DND-41 (cell line): ENCODE measurements at places on chromosomes 7 and 10.

DNA sequence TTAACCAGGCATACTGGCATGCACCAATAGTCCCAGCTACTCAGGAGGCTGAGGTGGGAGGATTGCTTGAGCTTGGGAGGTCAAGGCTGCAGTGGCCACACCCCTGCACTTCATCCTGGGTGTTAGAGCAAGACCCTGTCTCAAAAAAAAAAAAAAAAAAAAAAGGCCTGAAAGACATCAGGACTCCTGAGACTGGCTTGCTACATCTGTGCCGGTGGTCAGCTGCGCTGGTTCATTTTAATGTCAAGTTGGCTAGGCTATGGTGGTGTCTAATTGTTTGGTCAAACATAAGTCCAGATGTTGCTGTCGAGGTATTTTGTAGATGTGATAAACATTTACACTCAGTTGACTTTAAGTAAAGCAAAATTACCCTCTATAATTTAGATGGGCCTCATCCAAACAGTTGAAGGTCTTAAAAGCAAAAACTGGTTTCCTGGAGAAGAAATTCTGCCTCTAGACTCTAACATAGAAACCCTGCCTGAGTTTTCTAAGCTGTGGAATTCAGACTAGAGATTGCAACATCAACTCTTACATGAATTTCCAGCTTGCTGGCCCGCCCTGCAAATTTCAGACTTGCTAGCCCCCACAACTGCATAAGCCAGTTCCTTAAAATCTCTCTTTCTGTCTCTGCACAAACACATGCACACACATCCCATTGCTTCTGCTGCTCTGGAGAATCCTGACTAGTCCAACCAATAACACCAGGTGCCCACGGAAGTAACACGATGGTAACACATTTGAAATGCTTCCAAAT, 18.2 kb downstream of the MYOF start:
- no peak for DNase-seq

GRCh38 chr10:121614613-121615434, 16.6 kb upstream of the FGFR2 start:
- DNase-seq = no peak

GRCh38 chr7:231030-231857, 38.9 kb downstream of the FAM20C start:
- no peak for DNase-seq

DNA sequence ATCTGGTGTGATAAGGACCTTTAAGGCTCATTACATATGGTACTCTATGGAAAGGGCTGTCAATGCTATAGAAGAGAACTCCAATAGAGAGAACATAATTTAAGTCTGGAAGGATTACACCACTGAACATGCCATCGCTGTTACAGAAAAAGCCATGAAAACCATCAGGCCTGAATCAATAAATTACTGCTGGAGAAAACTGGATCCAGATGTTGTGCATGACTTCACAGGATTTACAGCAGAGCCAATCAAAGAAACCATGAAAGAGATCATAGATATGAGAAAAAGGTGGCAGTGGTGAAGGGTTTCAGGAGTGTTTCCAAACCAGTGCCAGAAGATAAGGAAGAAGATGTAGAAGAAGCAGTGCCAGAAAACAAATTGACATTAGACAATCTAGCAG, 18.9 kb upstream of the GPR22 start:
- no peak for DNase-seq

GRCh38 chr7:25256333-25256819, 28.1 kb upstream of the NPVF start:
- no peak for DNase-seq

- no peak for DNase-seq
These were observed 10.3 kb downstream of the WNT16 start for GRCh38 chr7:121339082-121339481.

DNA sequence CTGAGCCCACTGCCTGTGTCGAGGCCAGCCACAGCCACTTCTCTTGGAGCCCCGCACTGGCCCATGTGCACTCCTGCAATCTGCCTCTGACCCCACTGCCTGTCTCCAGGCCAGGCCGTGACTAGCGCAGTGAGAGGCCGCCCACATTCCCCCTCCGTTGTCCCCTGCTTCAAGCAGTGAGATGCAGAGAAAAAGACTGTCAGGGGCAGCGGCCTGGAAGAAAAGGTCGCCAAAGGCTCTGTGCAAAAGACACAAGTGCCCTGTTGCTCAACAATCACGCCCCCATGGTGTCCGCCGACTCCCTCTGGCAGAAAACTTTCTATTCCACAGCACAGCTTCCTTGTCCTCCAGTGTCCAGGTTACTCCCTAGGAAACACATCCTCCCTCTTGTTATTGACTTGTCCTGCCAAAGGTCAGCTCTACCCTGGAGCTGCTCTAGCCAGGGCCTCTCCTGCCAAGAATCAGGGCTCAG, 9.9 kb downstream of the FAM131B start:
- DNase-seq = no peak

DNA sequence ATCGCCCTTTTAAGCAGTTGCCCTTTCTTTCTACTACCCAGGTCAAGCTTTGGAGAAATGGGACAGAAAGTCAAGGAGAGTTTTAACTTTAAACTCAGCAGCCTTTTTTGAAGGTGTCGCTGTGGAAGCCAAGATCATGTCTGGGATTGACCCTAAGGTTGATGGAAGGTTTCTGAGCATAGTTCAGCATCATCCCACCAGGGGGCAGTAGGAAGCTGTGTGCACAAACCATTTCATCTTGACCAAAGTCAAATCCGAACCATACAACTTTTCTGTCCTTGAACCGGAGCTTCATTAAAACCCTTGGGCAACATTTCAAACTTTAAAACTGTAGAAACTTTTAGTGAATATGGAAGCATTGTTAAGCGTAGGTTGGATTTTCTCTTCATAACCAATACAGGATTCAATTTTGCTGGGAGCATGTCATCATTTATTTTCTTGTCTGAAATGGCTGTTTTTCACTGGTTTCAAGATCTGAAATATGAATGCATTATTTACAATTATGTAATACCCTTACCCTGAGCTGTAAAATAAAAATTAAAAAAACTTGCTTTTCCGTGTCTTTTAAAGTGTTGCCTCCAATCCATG, 214.4 kb upstream of the KIAA1217 start:
- DNase-seq = peak; percentile 53

DNA sequence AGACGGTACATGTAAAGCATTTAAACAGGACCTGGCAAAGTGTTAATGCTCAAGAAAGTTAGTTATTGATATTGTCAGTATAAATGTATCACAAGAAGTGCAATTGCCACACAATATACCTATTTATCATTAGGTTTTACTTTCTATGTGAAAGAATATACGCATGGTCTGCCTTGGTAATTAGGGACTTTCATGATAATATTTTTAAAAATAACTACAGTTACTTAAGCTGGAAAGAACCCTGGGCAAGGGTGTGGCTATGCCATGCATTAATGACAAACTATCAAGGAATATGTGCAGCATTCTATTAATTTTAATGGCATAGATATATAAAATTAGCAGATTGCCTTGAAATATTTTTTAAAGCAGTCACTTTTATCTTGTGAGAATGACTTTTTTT, 191.2 kb downstream of the CSTF2T start:
- DNase-seq = no peak

DNA sequence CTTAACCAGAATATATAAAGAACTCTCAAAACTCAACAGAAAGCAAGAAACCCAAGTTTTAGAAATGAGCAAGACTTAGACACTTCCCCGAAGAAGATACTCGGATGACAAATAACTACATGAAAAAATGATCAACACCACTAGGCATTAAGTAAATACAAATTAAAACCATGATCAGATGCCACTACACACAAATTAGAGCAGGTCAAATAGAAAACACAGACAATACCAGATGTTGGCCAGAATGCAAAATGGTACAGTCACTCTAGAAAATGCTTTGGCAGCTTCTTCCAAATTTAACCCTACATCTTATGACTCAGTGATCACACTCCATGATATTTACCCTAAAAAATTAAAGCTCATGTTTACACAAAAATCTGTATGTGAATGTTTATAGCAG, 18.4 kb downstream of the TMEM176A start:
- DNase-seq = no peak

- DNase-seq = no peak
These were observed 12.6 kb upstream of the SH2B2 start for GRCh38 chr7:102273749-102274712.

GRCh38 chr10:91652364-91652763, 19.5 kb upstream of the PPP1R3C start:
- DNase-seq = no peak

- no peak for DNase-seq
These were observed 12.6 kb downstream of the SYPL1 start for GRCh38 chr7:106099539-106099938.

DNA sequence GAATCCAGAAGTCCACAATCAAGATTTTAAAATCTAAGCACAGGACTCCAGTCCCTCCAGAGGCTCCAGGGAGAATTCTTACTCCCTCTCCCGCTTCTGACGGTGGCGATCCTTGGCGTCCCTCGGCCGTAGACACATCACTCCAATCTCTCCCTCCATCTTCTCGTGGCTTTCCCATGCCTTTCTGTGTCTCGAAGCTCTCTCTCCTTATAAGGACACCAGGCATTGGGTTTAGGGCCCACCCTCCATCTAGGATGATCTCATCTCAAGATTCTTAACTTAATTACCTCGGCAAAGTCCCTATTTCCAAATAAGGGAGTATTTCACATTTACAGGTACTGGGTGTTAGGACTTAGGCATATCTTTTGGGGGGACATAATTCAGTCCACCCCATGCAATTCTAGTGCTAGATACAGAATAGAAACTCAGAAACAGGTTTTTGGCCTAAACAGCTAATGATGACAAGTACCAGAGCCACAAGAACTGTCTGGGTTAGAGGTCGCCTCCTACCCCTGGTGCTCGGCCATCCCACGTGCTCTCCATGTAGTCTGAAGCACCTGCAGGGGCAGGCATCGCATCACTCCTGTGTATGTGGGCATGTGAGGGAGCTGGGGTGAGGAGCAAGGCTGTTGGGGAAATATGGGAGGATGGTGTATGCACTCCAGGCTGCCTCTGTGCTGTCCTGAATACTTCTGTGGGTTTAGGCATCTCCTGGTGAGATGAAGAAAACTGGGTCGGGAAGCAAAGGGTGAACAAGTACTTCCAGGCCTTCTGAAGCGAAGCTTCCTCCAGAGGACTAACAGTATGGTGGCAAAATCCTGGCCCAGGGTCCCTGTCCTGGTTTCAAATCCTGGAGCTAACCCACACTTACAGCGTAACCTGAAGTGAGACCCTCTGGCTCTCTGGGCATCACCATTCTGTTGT, 298.3 kb upstream of the ZMIZ1 start:
- DNase-seq = no peak

GRCh38 chr10:115903207-115903606, 369.8 kb downstream of the GFRA1 start:
- no peak for DNase-seq

DNA sequence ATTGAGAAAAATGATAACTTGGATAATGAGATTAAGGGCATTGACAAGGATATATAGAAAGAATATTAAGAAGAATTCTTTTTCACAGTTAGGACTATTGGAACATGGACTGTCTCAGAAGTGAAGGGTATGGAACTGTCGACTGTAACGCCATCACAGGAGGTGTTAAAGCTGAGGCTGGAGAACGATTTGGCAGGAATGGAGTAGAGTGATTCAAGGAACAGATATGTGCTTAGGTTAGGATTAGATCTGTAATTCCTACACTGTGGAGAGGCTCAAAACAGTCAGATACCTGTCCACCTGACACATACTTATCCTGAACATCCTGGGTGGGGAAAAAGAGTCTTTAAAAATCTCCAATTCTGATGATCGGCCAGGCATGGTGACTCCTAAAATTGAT, 30.9 kb downstream of the RHOBTB1 start:
- no peak for DNase-seq

DNA sequence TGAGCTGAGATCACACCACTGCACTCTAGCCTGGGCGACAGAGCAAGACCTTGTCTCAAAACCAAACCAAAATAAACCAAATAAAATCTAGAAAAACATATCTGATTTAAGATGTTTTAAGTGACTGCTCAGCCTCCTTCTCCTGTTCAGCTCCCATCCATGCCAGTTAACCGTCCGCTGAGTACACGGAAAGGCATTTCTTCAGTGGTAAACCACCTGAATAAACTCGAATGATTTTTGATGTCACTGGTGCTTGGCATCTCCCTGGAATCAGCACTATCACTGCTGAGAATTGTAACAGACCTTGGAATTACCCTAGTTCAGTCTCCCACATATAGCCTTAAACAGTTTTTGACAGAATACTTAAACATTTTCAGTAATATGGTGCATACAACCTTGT, 24.1 kb upstream of the NRCAM start:
- no peak for DNase-seq

DNA sequence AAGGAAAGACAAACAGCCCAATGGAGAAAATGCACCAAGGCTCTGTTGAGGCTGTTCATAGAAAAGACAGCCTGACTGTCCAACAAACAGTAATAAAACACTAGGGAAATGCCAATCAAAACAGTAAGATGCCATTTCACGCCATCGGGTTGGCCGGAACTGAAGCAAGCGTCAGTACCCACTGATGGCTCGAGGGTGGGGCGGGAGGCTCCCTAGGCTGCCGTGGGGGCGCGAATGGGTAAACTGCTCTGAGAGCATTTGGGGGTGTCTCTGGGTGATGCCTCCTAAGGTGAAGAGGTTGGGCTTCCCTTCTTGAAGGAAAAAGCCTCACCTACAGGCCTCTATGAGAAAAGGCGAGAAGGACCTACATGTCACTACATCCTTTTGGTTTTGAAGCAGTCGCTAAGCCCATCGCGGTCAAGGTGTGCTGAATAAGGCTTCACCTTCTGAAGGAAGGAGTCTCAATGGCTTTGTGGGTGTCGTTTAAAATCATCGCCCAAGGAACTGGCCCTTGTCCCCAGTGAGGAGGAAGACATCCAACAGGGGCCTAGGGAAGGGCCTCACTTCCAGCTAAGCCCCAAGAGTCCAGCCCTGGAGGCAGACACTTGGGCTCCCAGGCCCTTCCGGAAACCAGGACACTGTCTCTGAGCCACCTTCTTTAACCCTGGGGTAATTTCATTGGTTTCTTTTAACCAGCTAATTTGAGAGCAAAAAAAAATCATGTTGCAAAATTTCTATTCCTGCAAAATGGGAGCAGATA, 98.5 kb upstream of the PPP2R2D start:
- no peak for DNase-seq

- DNase-seq = no peak
These were observed 50.9 kb downstream of the EBF3 start for GRCh38 chr10:129912986-129913695.

DNA sequence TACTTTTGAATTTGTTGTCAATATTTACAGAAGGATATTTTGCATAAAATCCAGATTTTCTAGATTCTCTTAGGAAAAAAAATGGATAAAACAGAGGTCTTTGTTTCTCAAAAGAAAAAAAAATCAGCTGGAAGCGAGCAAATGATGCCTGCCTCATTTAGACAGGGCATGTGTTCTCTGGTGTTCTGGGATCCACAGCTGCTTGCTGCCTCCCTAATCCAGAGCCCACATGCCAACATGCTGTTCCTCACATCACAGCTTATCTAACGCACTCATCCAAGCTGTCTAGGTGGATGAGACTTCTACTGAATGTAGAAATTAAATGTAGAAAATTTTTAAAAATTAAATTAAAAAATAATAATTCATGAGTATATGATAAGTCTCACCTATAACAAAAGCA, 630.1 kb downstream of the SORCS1 start:
- no peak for DNase-seq
